ENCODE measurements at places on chromosomes 11 and 22. TPM values are rescaled to one million over a fixed set of nuclear protein-coding genes. Genes with fewer than 3 reads are reported as not detected.
A peak's percentile ranks its signal among the peaks of the same experiment; 100 is the strongest.

GRCh38 chr11:27777033-27777432, 76.8 kb upstream of the BDNF start:
- no peak for DNase-seq

DNA sequence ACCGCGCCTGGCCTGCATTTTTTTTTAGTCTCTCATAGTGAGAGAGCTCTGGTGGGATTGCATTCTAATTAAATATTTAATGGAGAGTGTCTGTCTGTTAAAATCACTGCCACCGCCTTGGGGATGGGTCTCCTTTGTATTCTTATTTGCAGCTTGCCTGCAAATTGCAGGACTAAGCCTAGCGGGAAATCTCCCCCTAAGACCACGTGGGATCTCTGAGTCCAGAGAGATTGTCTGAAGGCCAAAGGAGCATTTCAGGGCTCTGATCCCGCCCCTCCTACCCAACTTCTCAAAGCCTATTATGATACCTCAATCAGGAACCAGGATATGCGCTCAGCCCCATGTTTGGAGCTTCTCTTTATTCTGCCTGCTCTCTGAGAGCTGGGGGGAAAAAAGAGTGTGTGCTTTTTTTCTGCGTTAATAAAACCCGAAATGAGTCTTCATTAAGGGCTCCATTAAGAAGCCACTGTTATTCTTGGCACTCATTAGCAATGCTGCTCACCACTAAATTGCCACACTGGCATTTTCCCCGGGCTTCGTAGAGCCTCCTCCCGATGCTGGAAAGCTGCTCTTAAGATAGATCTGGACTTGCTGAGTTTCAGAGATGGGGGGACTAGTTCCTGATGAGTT, 92.9 kb upstream of the THY1 start:
- DNase-seq, result no peak

- DNase-seq, result no peak
Measured at GRCh38 chr11:36023922-36024321, 80.1 kb downstream of the LDLRAD3 start.

DNA sequence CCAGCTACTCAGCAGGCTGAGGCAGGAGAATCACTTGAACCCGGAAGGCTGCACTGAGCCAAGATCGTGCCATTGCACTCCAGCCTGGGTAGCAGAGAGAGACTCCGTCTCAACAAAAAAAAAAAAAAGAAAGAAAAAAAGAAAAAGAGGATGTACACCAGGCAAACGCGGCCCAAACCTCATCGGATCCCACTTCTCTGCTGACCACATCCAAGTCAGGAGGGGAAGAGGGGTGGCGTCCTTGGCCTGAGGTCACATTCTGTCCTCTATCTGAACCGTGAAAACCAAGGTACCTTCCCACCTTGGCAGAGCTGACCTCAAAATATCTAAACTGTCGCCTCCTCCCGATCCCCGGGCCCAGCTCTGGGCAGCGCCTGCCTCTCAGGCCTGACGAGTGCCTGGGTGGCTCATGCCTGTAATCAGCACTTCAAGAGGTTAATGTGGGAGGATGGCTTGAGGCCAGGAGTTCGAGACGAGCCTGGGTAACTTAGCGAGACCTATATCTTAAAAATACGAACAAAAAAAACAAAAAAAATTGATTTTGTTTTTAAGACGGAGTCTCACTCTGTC, 25.1 kb downstream of the RGL4 start:
- DNase-seq, result no peak

DNA sequence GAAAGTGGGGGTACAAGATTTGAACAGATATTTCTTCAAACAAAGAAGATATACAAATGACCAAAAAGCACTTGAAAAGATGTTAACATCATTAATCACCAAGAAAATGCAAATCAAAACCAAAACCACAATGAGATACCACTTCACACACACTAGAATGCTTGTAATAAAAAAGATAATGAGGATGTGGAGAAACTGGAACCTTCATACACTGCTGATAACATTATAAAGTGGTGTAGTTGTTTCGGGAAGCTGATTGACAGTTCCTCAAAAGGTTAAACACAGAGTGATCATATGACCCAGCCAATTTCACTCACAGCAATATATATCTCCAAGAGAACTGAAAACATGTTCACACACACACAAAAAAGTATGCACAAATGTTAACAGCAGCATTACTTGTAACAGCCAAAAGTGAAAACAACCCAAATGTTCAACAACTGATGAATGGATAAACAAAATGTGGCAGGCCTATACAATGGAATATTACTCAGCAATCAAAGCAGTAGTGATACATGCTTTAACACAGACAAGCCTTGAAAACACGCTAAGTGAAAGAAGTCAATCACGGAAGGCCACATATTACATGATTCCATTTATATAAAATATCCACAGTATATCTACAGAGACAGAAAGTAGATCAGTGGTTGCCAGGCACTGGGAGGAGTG, 15.1 kb downstream of the PITPNB start:
- DNase-seq, result no peak

DNA sequence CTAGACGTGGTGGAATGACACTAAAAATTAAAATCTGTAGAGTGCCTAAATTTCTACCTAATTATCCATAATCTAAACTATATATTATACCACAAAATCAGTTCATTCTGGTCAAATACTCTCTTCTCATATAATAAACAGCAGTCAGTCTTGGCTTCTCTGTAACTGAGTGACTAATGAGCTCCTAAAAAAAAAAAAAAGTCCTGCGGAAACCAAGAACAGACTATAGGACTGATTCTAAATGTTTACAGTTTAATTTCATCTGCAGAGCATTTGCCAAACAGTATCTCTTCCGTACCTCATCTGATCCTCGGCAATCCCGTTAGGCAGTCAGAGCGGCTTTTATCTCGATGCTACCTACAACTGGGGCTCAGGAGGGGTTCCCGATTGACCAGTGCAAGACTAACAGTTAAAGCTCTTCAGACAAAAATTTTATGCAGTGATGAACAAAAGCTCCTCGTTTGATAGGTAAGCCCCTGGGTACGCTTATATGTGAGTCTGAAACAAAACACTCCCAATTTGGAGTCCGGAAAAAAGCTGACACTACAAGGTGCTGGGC, 686 bp downstream of the KIF18A start:
- peak; percentile 9 for DNase-seq

DNA sequence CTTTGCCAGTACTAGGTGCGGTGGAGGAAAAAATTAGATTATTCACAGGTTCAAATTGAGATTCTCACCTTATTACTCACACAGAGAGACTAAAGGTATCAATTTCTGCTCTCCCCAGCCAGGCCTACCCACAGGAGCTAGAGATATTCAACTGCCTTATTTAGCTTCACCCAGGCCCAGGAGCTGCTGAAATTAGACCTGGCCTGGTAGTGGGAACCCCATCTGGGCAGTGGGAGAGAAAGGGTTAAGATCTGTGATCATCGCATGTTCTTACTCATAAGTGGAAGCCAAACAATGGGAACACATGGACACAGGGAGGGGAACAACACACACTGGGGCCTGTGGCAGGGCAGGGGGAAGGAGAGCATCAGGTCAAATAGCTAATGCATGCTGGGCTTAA, 20.9 kb upstream of the MICAL2 start:
- DNase-seq, result no peak

DNA sequence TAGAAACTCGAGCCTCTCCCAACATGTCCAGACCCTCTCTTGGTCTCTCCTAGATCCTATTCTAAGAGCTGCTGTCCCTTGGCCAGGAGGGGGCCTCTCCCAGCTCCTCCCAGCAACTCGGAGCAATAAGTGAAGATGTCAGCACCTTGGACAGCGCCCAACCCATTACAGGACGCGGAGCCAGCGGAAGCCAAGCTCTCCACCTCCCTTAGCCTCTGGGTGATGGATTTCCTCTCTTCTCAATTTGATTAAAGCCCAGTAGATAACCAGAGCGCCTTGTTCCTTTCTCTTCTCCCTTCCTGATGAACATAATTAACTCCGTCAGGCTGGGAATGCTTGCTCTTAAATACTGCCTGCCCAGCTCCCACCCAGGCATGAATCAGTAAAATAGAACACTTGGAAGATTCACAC, 26.2 kb upstream of the TPBGL start:
- DNase-seq, result peak; percentile 73

GRCh38 chr11:46895821-46896220, 22.5 kb downstream of the LRP4 start:
- DNase-seq, result no peak

GRCh38 chr11:2569731-2570210, 125.0 kb downstream of the KCNQ1 start:
- DNase-seq, result no peak

DNA sequence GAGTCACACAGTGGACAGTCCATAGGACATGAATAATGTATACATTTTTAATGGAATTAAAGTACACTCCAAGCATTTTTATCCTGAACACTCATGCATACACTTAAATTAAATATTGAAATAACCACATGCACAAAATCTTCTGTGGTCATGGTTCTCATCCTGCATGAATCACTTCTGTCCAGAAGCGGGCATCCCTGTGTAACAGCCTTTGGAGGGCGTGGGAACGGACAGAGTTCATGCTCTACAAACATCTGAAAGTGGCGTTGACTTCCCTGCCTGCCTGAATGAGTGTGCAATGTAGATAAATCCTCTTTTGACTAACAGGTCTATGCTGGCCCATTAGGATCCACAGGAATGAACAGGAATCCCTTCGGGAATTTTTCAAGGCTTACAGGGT, 780.2 kb downstream of the BRD1 start:
- no peak for DNase-seq

DNA sequence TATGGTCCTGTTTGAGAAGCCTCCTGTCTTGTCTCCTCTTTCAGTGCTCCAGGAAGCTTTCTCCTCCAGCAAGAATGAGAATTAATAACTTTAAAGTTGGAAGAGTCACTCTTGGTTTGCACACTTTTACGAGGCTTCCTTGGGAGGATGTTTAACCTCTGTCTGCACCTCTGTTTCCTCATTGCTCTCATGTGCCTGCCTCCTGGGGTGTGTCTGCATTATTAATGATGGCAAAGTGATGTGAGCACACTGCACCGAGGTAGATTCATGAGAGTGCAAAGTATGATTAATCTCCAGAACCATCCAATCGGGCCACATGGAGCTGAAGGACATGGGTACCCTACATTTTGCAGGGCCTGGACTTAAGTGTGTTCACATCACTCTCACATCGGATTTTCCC, 73.5 kb upstream of the TENM4 start:
- no peak for DNase-seq

- DNase-seq, result no peak
Measured at GRCh38 chr11:33667819-33668467, 32.7 kb downstream of the C11orf91 start.

DNA sequence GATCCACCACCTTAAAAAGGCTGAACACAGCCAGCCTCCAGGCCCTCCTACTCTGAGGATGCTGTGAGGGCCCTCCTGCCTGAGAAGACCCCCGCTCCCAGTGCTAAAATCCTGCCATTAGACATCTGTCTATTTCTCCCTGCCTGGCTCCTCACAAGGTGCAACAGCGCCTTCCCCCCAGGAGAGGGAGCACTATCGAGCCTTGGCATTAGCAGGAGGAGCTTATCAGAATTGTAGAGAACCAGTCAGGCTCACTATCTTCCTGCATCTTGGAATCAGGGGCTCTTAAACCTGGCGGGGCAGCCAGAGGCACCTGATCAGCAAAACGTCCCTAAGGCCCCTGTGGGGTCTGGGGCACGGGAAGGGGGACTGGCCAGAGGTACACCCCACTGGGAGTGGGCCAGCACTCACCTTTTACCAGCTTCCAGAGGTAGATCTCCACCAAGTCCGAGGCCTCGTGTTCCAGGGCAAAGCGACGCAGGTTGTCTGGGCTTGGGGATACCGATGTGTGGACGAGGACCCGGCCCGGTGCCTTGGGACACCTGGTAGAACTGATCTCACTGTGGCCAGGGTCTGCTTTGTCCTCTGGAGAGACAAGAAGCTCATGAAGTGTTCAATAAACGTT, 28.7 kb downstream of the CHRDL2 start:
- DNase-seq, result peak; percentile 44

The HIC2 gene
- 5.8 TPM for total RNA-seq

The PANX3 gene
- not detected for total RNA-seq

The TUG1 gene
- total RNA-seq, result 45.6 TPM

Measured in activated naive CD8-positive, alpha-beta T cell treated with anti-CD3 and anti-CD28 coated beads for 36 hours (primary cell).